ENCODE measurements at places on chromosomes 7 and 10. TPM values are rescaled to one million over a fixed set of nuclear protein-coding genes. Genes with fewer than 3 reads are reported as not detected.

DNA sequence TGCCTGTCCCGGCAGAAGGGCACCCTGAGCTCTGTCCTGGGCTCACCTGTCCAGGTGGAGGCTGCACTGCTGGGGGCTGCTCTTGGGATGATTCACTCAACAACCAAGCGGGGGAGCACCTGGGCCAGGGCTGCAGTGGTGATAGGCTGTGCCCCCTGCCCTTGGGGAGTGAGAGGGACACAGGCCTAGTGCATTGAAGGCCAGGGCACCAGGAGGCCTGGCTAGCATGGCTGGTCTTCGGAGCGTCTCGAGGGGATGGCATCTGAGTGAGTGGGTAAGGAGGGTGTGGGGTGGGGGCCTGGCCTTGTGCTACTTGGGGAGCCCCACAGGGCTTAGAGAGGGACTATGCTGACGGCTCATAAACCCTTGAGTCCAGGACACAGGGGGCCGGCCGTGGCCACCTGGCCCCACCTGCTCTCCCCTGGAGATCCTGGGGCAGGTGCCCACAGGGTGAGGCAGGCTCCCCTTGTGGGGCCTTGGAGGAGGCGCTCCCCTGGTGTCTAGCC, 3.1 kb downstream of the PWWP2B start:
- DNase-seq: no peak

DNA sequence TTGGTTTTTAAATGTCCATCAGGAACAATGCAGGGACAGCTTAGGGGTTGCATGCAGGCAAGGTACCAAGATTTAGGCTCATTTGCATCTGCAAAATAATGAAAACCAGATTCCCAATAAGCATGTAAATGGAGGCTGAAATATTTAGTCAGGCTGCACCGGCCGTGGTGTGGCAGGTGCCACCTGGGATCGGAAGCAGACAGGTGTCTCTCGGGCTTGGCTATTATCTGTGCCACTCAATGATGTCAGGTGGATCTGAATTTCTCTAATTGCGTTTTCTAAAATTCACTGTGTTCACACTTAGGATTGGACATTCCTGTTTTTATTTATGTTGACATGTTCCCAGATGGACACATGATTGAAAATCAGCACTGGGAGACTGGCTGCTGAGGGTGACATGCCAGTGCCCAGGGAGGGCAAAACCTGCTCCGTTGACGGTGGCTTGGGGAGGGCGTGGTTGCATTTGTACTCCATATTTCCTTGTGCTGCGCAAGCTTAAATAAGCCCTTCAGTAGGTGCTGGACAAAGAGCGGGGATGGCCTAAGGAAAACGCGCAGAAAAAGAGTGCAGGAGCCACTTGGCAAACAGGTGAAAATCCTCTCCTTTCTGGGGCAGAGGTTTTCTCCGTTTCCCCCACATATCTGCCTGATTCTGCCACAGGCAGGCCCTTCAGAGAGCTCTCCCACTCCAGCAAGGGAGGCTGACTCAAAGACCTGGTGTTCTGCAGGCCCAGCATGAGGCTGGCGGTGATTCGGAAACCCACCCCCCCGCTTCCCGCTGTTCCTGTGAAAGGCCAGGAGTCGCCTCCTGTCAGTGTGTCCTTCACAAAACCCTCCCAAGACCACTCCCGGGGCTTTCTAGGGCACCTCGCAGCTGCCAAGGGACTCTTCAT, 142.5 kb downstream of the WDR37 start:
- DNase-seq: no peak

DNA sequence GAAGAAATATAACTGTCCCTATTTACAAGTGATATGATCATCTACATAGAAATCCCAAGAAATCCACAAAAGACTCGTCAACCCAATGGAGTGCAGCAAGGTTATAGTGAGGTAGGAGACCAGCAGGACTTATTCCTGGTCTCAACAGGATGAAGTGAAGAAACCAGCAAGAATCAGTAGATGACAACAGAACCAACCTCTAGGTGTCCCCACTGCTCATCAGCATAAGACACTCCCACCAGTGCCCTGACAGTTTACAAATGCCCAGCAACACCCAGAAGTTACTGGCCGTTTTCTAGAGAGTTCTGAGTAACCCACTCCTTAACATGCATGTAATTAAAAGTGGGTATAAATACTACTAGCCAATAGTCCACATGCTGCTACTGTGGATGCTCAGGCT, 470.5 kb upstream of the LRRTM3 start:
- DNase-seq: no peak

DNA sequence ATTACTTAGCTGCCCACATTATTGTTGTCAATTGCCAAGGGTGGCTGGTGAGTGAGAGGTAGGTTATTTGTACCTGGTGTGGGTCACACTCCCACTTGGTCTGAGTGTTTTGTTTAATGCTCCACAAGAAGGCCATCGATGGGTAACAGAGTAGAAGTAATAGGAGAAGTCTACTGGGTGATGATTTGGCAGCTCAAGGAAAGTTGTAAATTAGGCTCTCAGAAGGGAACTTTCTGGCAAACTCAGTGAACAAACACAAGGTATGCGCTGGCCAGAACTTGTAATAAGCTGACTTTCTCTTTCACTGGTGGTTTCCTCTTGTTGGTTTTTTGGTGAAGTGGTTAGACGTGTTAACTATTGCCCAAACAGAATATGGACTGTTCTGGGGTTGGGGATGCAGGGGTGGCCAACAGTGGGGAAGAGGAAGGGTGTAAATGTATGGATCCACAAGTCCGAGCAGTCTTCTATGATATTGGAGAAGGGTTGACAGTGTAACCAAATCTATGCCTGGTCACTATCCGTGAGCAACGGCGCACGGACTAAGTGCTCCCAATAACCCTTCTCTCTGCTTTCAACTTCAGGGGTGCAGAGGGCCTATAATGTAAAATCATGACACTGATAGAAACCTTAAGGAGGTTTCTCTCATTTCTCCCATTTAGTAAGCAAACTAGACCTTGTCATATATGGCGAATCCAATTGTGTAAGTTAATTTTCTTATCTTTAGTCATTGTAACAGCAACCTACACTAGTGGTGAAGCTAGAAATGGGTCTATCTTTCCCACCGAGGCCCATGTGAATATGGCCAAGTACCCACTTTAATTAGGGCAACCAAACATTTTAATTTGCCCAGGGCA, 212.8 kb downstream of the PTEN start:
- no peak for DNase-seq

- DNase-seq: no peak
Observed at GRCh38 chr7:134444198-134444960, 14.5 kb downstream of the AKR1B1 start.

- no peak for DNase-seq
Observed at GRCh38 chr10:22315455-22316285, 518 bp upstream of the COMMD3 start.

GRCh38 chr7:19851504-19851903, 78.1 kb upstream of the TMEM196 start:
- DNase-seq: no peak

ELN gene
- polyA plus RNA-seq: 191 TPM

GRCh38 chr7:27210441-27211083, 10.7 kb upstream of the HOXA13 start:
- DNase-seq: no peak

DNA sequence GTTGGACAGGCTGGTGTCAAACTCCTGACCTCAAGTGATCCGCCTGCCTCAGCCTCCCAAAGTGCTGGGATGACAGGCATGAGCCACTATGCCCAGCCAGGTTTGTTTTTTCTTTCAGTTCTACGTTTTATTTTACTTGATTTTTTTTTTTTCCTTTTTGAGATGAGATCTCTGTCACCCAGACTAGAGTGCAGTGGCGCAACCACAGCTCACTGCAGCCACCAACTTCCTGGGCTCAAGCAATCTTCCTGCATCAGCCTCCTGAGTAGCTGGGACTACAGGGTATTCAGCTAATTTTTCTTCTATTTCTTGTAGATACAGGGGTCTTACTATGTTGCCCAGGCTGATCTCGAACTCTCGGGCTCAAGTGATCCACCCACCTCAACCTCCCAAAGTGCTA, 24.3 kb downstream of the GDI2 start:
- no peak for DNase-seq

GRCh38 chr7:369476-370258, 79.7 kb downstream of the FOXL3 start:
- DNase-seq: no peak

OR13A1 gene
- polyA plus RNA-seq: 0.32 TPM

Data from urinary bladder (tissue), 4 donors.